ENCODE measurements at places on chromosomes 3 and 15. TPM values are rescaled to one million over a fixed set of nuclear protein-coding genes. Genes with fewer than 3 reads are reported as not detected.

MCF2L2 gene
- polyA plus RNA-seq: 0.05 TPM

CHL1 gene
- polyA plus RNA-seq: 0.01 TPM

LXN gene
- polyA plus RNA-seq: 172 TPM

ABI3BP gene
- polyA plus RNA-seq: 17.5 TPM

GMNC gene
- polyA plus RNA-seq: 1.5 TPM

NR2E3 gene
- 0.08 TPM for polyA plus RNA-seq

MYD88 gene
- polyA plus RNA-seq: 27.9 TPM

SOX14 gene
- polyA plus RNA-seq: not detected

DENND6A gene
- 11.4 TPM for polyA plus RNA-seq

GOLGA8G gene
- polyA plus RNA-seq: not detected

KLHL6 gene
- not detected for polyA plus RNA-seq

SNRPN gene
- polyA plus RNA-seq: 139 TPM

OIP5 gene
- 2.4 TPM for polyA plus RNA-seq

LAMB2 gene
- 375 TPM for polyA plus RNA-seq

ACOX2 gene
- 19.0 TPM for polyA plus RNA-seq

ACAN gene
- polyA plus RNA-seq: 3.0 TPM
